Activated CD4-positive, alpha-beta T cell treated with anti-CD3 and anti-CD28 coated beads for 24 hours (primary cell): ENCODE measurements at places on chromosomes 2 and 18.
A peak's percentile ranks its signal among the peaks of the same experiment; 100 is the strongest.

DNA sequence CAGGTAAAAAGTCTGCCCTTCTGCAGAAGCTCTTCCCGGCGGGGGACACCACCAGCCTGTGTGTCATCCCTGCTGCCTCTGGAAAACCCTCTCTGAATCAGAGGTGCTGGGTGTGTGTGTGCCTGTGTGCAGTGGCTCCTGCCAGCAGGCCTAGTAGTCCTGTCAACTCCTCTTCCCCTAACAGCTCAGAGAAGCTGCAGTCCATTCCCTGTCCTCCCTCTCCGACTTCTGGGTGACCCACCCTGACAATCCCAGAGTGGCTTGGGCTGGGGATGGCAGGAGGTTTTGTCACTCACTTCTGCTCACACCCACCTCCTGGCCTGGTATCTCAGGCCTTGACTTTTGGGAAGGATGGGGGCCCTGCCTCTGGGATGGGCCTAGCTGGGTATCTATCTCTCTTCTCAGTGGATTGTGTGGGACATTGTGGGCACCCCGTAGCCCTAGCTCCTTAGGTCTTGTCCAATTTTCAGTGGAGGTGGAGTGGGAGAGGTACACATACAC is 2.3 kb downstream of the WNT10A start:
- no peak for DNase-seq

DNA sequence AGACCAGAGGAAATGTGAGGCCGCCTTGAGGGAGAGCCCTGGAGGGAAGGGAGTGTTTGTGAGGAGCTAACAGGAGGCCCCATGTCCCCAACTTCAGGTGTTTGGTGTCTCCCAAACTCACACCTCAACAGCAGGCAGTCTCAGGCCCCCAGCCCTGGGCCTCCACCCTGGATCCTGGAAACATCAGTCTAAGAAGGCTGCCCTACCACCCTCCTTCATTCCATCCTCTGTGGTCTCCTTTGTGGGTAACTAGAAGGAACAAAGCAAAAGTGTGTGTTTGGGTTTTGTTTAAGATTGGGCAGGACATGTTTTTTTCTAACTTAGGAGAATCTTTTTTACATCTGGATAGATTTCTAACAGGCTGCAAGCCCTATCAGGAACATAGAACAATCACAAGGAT is 404.3 kb downstream of the BCL11A start:
- DNase-seq, result no peak

- DNase-seq, result no peak
These were observed 19.7 kb downstream of the CROCC2 start for GRCh38 chr2:240925568-240926515.

DNA sequence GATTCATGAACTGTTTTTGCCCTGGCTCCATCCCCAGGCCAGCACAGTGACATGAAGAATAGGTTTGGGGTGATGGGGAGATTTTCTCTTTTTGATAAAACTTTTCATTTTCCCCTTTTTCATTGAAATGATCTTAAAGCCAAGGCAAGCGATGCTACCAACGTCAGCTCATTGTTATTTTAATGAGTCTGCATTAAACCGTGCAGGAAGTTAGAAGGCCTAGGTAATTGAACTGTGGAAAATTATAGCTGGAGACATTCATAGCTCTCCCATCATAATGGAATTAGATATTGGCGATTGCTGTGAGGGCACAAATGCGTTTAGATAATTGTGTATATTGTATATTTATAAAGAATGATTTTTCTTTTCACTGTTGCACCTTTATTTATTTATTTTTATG is 33.2 kb downstream of the SMARCAL1 start:
- no peak for DNase-seq

DNA sequence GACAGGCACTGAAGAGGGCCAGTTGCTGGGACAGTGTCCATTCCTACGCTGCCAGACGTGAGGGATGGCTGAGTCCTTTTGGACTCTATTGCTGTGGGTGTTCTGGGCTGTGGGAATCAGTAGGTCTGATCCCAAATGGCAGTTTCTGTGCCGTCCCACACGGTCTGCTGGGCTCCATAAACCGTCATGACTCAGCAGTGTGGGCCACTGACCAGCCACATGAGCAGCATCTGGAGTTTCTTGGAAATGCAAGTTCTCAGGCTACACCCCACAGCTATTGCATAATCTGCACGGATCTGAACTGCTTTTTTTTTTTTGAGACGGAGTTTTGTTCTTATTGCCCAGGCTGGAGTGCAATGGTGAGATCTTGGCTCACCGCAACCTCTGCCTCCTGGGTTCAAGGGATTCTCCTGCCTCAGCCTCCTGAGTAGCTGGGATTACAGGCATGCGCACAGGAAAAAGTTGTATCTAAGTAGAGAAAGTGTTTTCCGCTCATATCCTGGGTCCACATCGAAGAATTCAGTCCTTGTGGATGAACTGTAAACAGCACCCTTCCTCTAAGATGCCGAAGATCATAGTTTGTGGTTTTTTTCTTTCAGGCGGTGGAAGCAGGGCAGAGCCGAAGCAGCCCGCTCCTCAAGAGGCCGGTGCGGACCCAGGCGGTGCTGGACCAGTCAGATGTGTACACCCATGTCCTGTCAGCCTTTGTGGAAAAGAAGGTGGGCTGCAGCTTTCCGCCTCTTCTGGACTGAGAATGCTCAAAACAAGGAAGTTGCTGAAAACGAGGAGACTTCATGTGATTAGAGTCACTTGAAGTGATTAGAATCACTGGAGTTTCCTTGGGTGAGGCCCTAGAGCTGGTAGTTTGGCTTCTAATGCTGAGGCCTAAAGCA is 25.5 kb downstream of the RMC1 start:
- DNase-seq, result no peak

- no peak for DNase-seq
These were observed 782.5 kb upstream of the HS6ST1 start for GRCh38 chr2:129101186-129101585.

- DNase-seq, result no peak
These were observed 5.5 kb downstream of the GCKR start for GRCh38 chr2:27502142-27502541.

- DNase-seq, result no peak
These were observed 64.8 kb downstream of the ARHGAP25 start for GRCh38 chr2:68799140-68800026.

DNA sequence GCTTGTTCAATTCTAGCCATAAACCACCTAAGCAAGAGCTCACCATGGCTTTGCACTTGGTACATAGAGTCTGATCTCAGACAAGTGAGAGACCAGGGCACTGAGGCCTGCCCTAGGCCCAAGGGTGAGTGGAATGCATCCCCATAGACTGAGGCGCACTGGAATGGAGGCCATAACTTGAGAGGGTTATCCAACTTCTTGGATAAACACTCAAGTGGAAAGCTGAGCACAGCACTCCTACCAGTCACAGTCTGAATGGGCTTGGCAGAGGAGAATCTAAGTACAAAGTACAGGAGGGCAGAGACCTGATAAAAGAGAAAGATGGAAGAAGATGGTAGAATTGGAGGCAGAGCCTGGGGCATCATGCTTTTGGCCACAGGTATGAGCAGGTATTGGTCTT is 30.4 kb upstream of the CASP10 start:
- DNase-seq, result no peak

DNA sequence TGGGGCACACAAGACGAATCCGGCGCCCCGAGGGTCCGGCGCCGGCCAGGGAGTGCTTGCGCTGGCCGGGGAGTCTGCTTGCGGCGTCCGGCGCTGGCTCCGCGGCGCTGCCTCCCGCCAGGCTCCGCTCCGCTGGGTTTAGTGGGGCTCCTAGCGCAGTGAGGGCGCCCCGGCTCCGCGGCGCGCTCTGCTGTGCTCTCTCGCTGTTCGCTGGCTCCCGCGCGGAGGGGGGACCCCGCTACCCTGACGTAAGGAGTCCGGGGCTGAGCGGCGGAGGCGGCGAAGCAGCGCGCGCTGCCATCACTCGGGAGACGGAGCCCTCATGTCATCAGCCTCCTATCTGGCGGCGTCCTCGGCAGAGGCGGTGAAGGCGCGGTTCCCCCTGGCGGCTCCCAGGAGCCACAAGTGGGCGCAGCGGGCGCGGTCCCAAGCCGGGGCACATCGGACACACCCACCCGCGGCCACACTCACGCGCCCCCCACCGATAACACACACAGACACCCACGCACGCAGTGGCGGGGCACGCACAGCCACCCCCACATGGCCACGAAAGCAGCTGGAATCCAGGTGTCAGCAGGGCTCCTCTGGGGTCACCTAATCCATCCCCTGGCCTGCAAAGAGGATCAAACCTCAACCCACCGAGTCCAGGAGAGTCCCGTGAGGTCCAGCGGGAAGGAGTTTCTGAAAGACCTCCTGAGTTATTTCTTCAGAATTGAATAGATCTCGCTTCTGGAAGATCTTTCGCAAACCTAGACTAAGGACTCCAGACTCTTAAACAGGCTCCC is at the start of gene C1QL2:
Gene C1QL2, minus strand, starts transcription at position 189 of the 785 bp plus-strand sequence. CDS start 482 bp downstream, outside the sequence.
- no peak for DNase-seq

DNA sequence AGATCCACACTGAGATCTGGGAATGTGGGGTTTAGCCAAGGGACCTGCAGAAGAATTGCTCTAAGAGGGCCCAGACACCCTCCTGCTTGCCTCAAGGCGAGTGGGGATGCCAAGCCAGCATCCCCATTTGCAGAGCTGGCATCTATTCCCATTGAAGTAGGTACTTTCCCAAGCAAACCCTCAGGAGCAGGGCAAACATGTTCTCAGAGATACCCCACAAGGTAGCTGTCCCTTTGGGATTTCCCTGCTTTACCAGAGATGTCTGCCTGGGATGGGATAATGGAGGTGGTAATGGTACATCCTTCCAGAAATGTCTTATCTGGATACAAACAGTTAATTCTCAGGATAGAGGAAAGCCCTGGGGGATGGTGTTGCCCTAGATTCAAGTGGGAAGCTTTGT is 51.2 kb downstream of the GYPC start:
- DNase-seq, result no peak

DNA sequence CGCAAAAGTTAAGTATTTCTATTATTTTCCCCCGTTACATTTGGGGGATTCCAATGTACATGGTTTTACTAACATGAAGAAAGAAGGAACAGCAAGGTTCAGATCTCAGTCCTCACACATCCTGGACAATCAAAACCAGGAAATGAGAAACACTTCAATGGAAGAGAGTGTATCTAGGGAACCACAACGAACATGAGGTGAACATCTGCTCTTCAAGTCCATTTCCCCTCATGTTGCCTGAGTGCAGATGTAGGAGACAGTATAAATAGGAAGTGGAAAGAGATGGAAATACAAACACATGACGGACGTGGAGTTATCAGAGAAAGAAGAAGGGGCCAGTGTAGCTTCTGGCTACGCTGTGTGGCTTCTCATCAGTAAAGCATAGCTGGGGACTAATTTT is 52.6 kb downstream of the CHN1 start:
- no peak for DNase-seq

DNA sequence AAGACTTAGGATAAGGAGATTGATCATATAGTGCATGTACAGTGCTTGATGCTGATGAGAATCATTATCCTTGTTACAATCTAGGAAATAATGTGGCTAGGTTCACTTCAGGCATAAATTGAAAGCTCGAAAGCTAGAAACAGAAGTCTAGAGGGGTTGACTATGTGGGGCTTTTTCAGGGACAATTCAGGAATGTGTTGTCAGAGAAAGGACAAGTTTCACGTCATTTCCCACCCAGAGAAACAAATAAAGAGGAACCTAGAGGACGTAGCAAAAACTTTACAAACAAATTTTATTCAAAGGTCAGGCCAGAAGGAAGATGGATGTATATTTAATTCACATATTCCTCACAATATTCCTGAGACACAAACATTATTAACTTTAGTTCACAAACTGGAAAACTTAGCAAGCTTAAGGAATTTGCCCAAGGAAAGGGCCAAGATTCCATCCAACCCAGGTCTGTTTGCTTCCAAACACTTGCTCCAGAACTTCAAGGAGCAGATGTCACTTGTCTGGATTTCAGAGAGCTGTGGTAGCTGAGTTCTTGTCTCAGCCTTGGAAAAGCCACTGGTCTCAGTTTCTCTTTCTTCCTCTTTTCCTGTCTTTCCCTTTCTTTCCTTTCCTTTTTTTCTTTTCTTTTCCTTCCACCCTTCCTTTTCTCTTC is 7.4 kb downstream of the CYRIA start:
- DNase-seq, result no peak

DNA sequence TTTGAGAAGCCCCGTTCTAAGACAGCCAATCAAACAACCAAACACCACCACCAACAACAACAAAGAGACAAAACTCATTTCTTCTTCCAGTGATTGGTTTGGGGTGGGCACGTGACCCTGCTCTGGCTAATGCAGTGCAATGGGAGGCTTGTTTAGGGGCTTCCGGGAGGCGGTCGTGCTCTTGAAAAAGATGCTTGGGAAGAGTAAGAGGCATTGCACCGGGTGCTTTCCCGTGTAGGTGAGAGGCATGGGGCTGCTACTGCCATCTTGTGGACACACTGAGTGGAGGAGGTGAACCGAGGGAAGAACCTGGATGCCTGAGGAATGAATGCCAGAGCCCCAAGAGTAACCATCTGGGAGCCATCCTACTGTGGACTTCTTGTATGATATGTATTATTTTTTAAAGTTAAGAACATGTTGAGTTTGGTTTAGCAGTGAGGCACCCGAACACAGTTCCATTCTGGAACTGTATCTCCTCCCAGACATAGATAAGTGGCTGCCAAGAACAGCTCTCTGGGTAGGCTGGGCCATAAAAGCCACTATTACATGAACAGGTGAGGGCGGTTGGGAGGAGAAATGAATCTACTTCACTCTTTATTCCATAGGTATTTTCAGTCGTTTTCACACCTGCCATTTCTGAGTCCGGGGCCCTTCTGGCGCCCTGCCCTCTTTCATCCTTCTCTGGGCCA is 19.1 kb upstream of the ARHGAP25 start:
- DNase-seq, result peak; percentile 41

GRCh38 chr2:162711832-162712540 is 126.6 kb downstream of the KCNH7 start:
- DNase-seq, result no peak

DNA sequence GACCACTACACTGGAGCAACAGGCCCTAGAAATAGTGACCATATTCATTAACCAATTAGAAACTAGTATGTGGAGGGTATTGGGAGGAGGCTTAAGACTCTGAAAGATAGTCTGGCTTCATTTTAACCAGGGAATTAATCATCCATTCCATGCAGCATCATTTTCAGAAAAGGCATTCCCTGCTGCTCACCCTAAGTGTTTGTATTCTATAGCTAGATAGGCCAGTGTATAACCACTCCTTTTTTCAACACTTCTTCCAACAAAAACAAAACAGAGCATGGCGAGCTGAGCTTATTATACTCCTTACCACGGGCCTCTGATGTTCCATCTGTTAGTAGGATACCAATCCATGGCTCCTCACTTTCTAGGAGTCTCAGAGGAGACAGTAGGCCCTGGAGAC is 112.0 kb upstream of the PKDCC start:
- DNase-seq, result no peak
